Stimulated activated CD4-positive, alpha-beta T cell treated with anti-CD3 and anti-CD28 coated beads, Interleukin-1b, Interleukin-23, amount 100 ng/mL, for 1 hour (primary cell): ENCODE measurements at places on chromosomes 5 and 9.

GRCh38 chr5:62395210-62395950 is 8.3 kb downstream of the DIMT1 start:
- no peak for DNase-seq

DNA sequence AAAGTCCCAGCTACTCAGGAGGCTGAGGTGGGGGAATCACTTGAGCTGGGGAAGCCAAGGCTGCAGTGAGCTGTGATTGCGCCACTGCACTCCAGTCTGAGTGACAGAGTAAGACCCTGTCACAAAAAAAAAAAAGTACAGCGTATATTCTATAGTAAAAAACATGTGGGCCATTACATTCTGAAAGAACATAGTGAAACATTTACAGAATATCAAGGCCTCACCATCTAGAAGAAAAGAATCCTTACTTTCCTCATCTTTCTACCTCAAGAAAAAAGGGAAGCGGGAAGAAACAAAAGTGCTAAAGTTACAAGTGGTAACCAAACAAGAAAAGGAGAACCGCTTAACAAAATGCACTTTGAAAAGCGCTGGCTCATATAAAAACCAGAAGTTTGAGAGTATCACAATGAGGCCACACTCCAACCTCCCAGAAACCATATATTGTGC is 5.7 kb upstream of the SYK start:
- DNase-seq, result no peak

- DNase-seq, result no peak
Observed at GRCh38 chr9:132849185-132849706, 28.8 kb downstream of the AK8 start.

DNA sequence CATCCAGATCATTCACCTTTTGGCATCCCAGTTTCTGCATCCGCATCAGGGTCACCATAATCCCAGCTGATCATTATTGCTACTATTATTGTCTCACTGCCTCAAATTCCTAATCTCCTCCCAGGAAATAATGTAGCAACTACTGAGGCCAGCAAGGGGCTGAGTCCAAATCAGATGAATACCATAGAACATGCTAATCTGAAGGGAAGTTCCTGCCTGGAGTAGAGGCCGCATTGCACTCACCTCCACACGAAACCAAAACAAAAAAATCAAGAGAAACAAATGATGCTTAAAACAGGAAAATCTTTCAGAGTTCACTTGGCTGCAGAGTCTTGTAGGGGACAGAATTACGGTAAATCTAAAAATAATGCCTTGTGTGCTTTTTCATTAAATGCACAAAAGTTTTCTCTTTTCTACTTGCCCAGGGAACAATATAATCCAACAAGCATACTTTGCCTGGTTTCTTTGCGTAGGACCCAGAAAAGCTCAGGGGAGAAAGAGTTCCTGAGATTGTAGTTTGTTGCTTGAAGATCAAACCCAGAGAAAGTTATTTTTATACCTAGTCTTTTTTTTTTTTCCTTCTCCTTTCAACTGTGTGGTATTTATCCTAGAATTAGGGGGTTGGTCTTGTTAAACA is 87.7 kb upstream of the KLF4 start:
- no peak for DNase-seq

- peak; percentile 11 for DNase-seq
Observed at GRCh38 chr9:133619791-133620190, 10.6 kb upstream of the FAM163B start.

DNA sequence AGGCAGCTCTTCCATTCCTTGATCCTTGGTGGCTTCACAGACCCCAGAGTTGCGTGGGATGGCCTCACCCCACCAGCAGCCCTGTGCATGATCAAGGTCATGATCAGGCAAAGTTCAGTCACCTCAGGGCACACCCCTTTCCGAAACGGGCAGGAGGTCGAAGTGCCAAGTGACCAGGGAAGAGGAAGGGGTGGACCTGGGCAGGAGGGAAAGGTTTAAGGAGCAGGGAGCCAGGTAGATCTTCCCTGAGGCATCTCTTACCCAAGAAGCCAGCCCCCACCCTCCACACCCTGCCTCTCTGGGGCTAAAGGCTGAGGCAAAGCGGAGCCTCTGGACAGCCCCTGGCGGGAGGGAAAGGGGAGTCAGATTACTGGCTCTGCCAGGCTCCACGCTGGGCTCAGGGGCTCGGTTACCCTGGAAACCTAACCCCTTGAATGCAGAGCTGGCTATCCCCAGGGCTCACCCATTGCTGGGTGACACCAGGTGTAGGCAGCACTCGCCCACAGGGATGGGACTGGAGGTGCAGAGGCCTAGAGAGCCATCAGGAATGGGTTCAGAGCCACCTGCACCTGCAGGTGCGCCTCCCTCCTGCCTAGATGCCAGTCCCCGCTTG is 3.6 kb downstream of the MGAT4B start:
- no peak for DNase-seq

- DNase-seq, result no peak
Observed at GRCh38 chr5:127024821-127025220, 5.5 kb downstream of the MARCHF3 start.

DNA sequence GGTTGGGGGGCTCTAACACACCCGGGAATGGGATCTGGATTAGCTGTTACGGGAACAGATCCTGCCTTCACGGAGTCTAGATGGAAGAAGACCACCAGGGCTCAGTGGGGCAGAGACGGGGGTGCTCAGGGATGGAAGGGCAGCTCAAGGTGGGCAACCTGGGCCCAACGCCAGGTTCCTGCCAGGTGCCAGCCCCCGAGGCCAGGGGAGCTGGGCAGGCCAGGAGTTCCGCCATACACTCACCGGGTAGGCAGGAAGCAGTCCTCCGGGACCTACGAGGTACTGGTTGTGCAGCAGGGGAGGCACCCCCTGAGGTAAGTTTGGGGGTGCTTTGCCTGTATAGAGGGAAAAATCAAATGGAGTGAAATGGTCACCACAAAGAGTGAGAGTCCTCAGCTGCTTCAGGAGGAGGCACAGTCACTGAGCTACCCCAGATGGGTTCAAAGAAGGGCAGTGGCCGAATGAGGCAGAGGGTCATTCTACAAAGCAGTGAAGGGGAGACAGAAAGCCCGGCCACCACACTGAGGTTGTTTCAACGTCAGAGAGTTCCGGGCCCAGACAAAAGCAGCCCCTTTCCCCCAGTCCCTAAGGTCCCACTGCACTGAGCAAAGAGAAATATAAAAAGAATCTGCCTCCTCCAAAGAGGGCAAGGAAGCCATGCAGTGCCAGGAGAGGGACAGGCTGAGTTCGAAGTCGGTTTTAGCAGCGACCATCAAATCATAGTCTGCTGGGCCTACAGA is 110.0 kb downstream of the UBE2R2 start:
- DNase-seq, result no peak

DNA sequence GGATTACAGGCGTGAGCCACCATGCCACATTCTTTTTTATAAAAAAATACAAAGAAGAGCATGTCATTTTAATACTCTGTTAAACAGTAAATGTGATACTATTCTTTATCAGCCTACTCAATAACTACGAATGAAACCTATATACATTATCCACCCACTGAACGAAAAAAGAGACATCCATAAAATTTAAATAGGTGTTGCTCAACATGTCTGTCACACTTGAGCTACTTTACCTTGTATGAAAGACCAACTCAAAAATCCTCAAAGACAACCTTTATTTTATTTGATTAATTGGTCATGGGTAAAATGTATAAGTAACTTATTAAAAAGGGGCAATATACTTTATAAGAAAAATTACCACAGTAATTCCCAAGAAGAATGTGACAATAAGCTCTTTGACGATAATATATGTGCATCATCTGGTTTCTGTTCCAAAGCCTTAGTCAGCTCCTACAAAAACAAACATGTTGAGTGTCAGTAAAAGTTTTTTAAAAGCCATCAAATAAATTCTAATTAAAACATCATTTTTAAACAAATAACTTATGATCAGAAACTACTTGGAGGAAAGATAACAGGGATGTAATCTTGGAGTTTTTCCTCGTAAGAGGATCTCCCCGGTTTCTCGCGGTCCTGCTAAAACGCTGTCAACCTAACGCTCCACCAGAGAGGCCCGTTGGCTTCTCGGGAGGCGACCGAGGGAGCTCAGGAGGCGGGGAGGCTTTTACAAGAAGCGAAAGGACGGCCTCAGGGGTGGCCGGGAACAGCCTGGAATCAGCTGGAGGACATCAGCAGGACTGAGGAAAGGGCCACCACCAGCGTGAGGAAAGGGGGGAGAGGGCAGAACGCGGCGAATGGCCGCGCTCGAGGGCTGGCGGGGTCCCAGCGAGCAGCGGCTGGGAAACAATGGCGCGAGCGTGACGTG is 13.5 kb upstream of the ANKRD18B start:
- DNase-seq, result no peak

DNA sequence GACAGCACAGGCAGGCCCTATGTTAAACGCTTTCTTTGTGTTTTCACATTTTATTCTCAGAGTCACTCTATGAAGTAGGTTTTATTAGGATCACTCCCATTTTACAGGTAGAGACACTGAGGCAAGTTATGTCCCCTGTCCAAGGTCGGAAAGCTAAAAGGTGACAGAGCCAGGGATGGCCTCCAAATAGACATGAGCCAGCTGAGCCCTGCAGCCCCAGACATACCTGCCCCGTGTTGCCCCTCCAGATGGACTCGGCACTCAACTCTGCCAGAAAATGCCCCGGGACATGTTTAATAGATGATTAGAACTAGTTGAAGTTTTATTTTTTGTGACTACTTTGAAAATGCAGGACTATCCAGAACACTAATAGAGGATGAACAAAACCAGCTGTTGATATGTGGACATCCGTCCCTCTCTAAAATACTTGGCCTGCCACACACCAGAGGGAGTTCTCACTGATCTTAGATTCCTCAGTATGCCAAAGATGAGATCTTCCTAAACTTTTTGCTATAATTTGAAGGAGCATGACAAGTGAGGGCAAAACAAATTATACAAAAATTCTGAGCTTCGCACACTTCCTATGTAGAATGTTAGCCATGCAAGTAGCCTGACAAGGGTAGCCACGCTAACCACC is 258.6 kb upstream of the ADAMTS16 start:
- DNase-seq, result no peak

- no peak for DNase-seq
Observed at GRCh38 chr5:56984445-56984844, 32.5 kb upstream of the MIER3 start.

DNA sequence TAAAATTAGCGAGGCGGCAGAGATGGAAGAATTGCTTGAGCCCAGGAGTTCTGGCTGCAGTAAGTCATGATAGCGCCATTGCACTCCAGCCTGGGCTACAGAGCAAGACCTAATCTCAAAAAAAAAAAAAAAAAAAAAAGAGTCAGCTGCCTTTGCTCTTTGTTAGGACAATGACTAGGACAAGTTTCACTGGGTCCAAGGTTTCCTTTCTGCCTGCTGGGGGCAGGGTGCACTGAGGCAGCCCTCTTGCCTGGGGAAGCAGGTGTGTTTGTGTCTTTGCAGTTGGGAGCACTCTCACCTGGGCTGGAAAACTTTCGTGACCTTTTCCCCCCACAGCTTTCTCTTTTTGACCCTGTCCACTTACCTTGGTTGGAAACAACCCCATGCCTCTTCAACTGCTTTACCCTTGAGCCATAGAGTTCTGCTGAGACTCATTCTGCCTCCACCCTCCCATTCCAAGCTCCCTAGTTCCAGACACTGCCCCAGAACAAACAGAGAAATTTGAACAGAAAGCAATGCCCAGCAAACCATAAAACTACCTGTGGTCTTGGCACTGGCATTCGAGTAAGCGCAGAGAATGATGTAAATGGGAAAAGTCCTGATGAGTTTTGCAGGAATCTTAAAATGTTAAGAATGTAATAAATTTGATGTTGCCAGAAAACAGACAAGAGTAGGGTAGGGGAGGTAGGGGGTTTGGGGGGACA is 17.0 kb upstream of the MYO10 start:
- DNase-seq, result no peak

DNA sequence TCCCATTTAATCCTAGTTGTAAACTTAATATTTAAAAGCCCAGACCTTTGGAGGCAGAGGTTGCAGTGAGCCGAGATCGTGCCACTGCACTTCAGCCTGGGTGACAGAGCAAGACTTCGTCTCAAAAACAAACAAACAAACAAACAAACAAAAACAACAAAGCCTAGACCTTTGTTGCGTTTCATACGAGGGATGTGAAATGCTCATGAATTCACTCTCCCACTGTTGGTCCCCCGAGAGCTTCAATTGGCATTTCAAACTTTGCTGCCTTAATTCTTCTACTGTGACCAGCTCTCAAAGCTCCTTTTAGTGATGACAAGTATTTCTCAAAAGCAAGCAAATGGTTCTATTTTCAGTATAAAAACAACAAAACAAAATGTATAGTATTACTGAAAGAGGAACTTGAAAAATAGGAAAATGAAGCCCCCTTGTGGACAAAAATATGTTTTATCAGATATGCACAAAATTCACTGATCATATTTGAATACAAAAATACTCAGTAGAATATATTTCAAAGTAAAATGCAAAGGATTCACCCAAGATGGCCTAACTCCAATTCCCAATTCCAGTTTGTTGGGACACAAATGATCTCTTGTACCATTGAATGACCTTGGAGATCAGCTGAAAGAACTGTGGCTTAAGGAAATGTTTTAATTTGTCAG is 140.4 kb downstream of the ESM1 start:
- DNase-seq, result no peak

DNA sequence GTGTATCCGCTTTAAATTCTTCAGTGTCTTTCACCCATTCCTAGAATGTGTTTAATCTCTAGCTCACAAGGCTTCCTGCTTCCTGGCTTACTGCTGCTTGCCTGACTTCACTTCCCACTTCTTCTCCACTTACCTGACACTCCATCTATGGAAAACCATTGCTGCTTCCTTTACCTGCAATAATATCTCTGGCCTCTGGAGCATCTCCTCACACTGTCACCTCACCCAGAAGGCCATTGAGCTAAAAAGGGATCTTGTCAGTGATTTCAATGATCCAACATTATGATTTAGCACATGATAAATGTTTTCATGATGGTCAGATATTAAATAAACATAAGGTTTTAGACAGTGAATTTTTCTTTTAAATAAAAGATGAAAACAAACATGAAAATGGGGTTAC is 281.1 kb downstream of the MRPS30 start:
- DNase-seq, result no peak

GRCh38 chr9:83433846-83434245 is 104.4 kb downstream of the FRMD3 start:
- DNase-seq, result no peak

DNA sequence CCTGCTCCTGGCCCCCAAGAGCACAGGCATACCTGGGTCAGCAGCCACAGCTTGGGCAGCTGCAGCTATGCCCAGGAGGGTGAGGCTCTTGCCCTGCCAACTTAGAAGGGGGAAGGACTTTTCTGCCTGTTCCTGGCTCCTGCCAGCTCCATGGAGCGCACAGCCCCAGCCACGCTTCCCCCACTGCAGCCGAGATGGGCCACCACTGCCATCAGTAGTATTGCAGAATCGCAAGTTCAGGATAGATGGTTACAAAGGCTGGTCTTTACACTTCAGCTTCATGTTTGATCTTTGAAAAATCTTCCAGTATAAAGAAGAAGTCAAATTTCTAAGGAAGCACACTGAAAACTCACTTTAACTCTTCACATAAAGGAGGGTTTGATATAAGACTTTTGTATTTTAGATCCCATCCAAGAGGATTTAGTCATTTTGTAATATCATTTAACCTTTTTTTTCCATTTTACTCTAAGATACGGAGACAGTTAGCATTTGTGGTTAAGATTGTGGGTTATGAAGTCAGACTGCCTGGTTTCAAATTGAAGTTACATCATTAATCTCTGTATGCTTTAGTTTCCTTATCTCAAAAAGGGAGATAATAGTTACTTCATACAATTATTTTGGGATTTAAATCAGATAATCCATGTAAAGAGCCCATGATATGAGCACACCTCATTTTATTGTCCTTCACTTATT is 81.8 kb downstream of the NLN start:
- DNase-seq, result no peak

- DNase-seq, result no peak
Observed at GRCh38 chr5:140833993-140834392, at the start of gene PCDHA7. Gene PCDHA7, plus strand, starts transcription at chr5:140834269. Its CDS starts 115 bp downstream, at chr5:140834384.

- DNase-seq, result no peak
Observed at GRCh38 chr9:131727795-131728545, 11.9 kb downstream of the RAPGEF1 start.
